ENCODE measurements at places on chromosomes 3 and 15. TPM values are rescaled to one million over a fixed set of nuclear protein-coding genes. Genes with fewer than 3 reads are reported as not detected.

DNA sequence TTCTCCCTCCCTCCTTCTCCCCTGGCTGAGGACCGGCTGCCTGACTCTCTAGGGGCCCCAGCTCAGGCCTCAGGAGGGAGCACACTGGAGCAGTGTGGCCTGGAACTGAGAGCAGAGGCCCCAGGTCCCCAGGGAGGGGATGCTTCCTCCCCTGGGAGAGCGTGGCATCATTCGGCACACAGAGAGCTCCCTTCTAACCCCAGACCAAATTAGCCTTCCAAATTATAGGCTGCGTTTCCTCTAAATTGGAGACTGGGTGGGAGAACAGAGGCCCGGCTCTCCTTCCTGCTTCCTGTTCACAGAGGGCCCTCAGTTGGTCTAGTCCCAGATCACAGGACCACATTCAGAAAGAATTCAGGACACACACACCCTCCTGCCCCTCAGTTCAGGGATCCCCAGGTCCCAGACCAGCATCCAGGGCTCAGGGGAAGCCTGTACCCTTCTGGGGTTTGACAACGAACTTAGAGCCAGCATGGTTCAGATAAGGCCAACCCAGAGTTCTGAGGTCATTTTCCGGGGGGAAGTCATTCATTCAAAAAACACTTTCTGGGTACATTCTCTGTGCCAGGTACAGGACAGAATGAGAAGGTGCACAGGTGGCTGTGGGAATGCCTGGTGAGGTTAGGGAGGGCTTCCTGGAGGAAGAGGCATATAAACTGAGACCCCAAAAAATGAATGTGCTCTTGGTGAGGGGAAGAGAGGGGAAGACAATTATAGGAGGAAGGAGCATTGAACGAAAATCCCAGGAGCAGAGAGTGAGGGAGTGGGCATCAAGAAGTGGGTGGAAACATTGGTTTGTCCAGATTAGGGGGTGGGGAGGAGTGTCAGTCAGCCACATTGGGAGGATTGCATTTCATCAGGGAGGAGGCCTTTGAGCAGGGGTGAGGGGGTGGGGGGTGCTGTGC is 28.4 kb upstream of the RPL29 start:
- no peak for DNase-seq
- H3K4me3 ChIP-seq: peak overlapping the region; percentile 42
- peaks cover 92% of the 10 kb centered on the region for H3K4me1 ChIP-seq
- H3K36me3 ChIP-seq: no peaks in the 10 kb centered on the region

- H3K27ac ChIP-seq: no peak overlapping the region
- H3K36me3 ChIP-seq: no peaks in the 10 kb centered on the region
- no peak for DNase-seq
- H3K27me3 ChIP-seq: no peaks in the 10 kb centered on the region
These were observed 3.2 kb downstream of the CTDSPL start for GRCh38 chr3:37864904-37865303.

GRCh38 chr3:51751287-51751686 is 27.8 kb downstream of the IQCF6 start:
- H3K27ac ChIP-seq: no peak overlapping the region
- DNase-seq: no peak
- H3K36me3 ChIP-seq: no peaks in the 10 kb centered on the region
- no peaks in the 10 kb centered on the region for H3K4me1 ChIP-seq

DNA sequence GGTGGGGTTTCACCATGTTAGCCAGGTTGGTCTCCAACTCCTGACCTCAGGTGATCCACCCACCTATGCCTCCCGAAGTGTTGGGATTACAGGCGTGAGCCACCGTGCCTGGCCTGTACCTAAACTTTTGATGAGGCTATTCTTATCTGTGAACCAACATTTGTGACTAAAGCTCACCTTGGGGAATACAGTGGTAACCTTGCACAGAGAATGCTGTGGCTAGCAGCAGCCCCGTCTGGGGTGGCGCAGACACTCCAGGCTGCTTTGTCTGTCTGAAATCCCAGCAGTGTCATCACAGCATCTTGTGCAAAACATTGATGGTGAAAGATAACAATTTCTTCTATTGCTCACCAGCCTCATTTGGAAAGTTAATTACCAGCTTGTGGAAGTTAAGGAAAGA is 58.9 kb downstream of the CMTM8 start:
- no peak overlapping the region for H3K4me3 ChIP-seq
- no peak overlapping the region for H3K27ac ChIP-seq
- DNase-seq: no peak
- no peaks in the 10 kb centered on the region for H3K27me3 ChIP-seq
- no peaks in the 10 kb centered on the region for H3K36me3 ChIP-seq

DNA sequence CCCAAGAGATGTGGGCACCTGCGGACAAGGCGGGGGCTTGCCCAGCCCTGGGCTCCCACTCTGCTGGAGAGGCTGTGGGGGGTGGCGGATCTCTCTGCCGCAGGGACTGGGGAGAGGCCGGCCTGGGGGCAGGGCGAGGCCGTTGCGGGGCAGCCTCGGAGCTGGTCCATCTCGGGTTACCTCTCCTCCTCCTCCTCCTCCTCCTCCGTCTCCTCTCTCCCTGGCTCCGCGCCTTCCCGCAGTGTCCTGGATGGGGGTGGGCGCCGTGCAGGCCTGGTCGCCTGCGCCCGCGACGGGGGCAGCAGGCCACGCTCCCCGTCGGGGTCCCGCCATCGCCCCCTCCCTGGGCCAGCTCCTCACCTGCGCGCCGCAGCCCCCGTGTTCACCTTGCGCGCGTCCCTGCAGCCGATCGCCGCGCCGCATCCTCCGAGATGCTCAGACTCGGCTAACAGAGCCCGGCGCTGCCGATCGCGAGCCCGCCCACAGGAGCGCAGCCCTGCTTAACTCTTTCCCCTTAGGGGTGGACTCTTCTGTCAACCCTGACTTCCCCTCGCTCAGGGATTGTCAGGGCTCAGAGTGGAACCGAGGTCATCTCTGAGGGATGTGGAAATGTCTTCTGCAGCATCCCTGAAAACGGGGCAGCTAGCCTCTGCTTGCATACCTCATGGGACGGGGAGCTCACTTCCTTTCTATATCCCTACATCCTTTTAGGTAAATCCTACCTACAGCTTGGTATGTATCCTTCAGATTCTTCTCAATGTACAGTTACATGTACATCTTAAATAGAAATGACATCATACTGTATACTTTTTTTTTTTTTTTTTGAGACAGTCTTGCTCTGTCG is at the start of gene PRRT3:
PRRT3 (minus strand) TSS at position 447 of the 844 bp plus-strand sequence. CDS start 2,293 bp downstream, outside the sequence.
- no peaks in the 10 kb centered on the region for H3K27me3 ChIP-seq
- H3K27ac ChIP-seq: no peak within 1 kb of the TSS
- H3K4me3 ChIP-seq: peak within 1 kb of the TSS; percentile 49
- no peaks in the 10 kb centered on the region for H3K36me3 ChIP-seq
- peaks cover 29% of the 10 kb centered on the region for H3K4me1 ChIP-seq

- no peak for DNase-seq
- no peaks in the 10 kb centered on the region for H3K36me3 ChIP-seq
- no peak overlapping the region for H3K4me3 ChIP-seq
- peaks cover 6% of the 10 kb centered on the region for H3K4me1 ChIP-seq
These were observed 50.1 kb downstream of the LYSMD4 start for GRCh38 chr15:99683000-99683670.

GRCh38 chr3:195397524-195397923 is 45.3 kb downstream of the ACAP2 start:
- no peaks in the 10 kb centered on the region for H3K36me3 ChIP-seq
- DNase-seq: no peak
- no peak overlapping the region for H3K4me3 ChIP-seq
- peaks cover 31% of the 10 kb centered on the region for H3K4me1 ChIP-seq

DNA sequence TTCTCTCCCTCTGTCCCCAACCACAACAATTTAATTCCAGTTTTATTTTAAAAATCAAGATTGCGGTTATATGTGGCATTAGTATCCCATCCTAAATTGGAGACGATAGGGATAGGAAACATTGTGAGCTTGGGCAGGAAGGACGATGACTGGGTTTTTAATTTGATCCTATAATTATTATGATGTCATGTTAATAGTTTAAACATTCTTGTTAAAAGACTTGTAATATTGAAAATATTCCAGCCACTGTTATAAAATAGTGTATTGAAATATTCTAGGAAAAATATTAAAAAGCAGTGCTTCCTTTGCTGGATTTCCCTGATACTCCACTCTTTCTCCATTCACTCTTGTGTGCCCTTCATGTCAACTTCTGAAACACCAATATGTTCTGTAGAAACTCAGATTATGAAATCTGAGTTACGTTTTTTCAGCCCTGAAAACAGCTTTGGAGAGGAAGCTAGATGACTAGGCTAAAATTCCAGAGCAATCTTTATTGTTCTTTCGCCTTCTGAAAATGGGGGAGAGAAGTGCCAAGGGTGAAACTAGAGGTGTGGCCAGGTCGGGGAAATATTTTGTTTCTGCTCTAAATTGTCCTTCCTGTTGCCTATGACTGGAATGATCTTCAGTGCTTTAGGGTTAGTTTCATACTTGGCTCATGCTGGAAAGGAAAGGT is 46.1 kb upstream of the MAP3K13 start:
- no peaks in the 10 kb centered on the region for H3K4me1 ChIP-seq
- no peak overlapping the region for H3K4me3 ChIP-seq
- no peak overlapping the region for H3K27ac ChIP-seq
- DNase-seq: no peak
- no peaks in the 10 kb centered on the region for H3K36me3 ChIP-seq
- no peaks in the 10 kb centered on the region for H3K27me3 ChIP-seq

DNA sequence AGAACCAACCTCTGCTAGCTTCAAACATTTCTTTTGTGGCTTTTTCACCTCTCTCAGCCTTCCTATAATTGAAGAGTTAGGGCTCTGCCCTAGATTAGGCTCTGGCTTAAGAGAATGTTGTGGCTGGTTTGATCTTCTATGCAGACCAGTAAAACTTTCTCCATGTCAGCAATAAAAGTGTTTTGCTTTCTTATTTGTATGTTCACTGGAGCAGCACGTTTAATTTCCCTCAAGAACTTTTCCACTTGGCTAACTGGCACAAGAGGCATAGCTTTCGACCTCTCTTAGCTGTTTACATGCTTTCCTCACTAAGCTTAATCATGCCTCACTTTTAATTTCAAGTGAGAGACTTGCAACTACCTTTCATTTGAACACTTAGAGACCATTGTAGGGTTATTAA is 964.7 kb downstream of the ROBO2 start:
- no peak overlapping the region for H3K4me3 ChIP-seq
- H3K27ac ChIP-seq: no peak overlapping the region
- H3K36me3 ChIP-seq: no peaks in the 10 kb centered on the region

GRCh38 chr3:15601046-15601398 is 347 bp downstream of the HACL1 start:
- H3K27me3 ChIP-seq: no peaks in the 10 kb centered on the region
- peak overlapping the region; percentile 91 for H3K4me3 ChIP-seq
- DNase-seq: no peak
- H3K36me3 ChIP-seq: no peaks in the 10 kb centered on the region
- H3K4me1 ChIP-seq: peaks cover 24% of the 10 kb centered on the region

DNA sequence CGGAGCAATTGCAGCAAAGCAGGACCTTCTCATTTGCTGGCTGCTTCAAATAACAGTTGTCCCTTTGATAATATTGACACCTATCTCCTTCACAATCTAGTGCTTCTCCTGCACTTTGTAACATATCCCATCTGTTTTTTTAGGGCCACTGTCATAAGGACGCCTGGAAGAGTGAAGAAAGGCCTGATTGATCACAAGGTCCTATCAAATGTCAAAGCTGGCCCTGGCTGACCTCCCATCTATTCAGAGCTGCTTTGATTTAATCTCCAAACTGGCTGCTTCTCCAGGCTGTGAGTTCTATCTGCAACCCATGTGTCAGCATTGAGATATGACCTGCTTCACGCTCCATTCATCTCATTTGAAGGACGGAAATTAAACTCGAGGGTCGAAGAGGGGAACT is 601.2 kb upstream of the KCNMB2 start:
- H3K36me3 ChIP-seq: no peaks in the 10 kb centered on the region
- H3K27ac ChIP-seq: no peak overlapping the region
- H3K4me1 ChIP-seq: peaks cover 15% of the 10 kb centered on the region
- no peak for DNase-seq
- H3K4me3 ChIP-seq: no peak overlapping the region
- no peaks in the 10 kb centered on the region for H3K27me3 ChIP-seq

DNA sequence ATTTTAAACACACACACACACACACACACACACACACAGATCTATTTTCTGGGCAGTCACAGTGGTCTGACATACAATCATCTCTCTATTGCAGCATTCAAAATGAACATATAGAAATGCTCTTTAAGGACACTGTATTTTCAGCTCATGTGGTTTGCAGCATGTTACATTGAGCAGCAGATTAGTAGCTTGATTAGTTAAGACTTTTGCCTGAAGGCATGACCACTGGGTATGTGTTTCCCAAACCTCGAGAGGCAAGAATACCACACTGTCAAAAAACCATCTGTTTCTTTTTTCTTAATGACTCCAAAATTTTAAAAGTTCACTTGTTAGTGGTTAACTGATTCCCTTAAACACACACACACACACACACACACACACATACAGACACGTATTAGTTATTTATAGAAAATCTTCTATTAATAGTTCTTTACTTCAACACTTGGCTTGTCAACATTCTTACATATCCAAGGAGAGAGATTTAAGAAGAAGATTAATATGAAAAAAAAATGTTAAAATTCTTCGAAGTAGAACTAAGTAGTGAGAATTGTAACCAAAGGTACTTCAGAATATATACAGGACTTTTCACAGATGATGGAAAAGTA is 518.2 kb downstream of the CADM2 start:
- H3K27ac ChIP-seq: no peak overlapping the region
- no peaks in the 10 kb centered on the region for H3K27me3 ChIP-seq
- peak overlapping the region; percentile 0 for H3K4me3 ChIP-seq
- peaks cover 17% of the 10 kb centered on the region for H3K4me1 ChIP-seq

Gene FBXO40
- total RNA-seq: 20.6 TPM

Gene IGSF10
- total RNA-seq: not detected
